Natural killer cell treated with Interleukin-12 subunit alpha and Interleukin-12 subunit beta and Interleukin-15 and Interleukin-18, amount 100 ng/mL, for 72 hours (primary cell): ENCODE measurements at places on chromosomes 4 and X. TPM values are rescaled to one million over a fixed set of nuclear protein-coding genes. Genes with fewer than 3 reads are reported as not detected.
A peak's percentile ranks its signal among the peaks of the same experiment; 100 is the strongest.

Gene HSFX3
- not detected for total RNA-seq

Gene ARX
- total RNA-seq: not detected

- peak; percentile 92 for DNase-seq
Observed at GRCh38 chrX:48696301-48696908, at the start of gene SUV39H1. Gene SUV39H1 (plus strand): TSS chrX:48696734. CDS start chrX:48696785, 51 bp downstream.

Gene RNF128
- not detected for total RNA-seq

DNA sequence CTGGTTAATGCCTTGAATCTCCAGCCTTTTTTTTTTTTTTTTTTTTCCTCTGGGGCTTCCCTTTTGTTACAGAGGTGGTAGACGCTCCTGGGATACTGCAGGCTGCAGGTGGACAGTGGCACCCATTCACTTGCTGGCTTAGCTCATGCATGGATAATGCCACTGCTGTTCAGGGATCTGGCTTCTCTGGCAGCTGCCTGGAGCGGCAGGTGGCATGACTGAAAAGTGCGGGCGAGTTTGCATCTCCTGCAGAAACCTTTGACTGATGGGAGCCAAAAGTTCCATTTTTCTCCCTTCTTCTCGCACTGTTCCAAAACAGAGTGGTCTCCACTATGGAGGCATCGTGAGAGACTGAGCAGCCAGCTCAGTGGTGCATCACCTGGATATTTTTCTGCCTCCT is 5.9 kb upstream of the STIM2 start:
- no peak for DNase-seq

GRCh38 chr4:19239565-19239964 is 1012.1 kb upstream of the SLIT2 start:
- DNase-seq: no peak

GRCh38 chrX:43266487-43266886 is 389.6 kb upstream of the MAOA start:
- DNase-seq: no peak

Gene CYTL1
- not detected for total RNA-seq

GRCh38 chrX:134780908-134781307 is 122.6 kb upstream of the PLAC1 start:
- DNase-seq: no peak

- DNase-seq: peak; percentile 46
Observed at GRCh38 chr4:1199556-1200331, 27.4 kb upstream of the SPON2 start.

Gene APEX2
- total RNA-seq: 24.1 TPM

GRCh38 chrX:17052210-17052609 is 105.8 kb downstream of the REPS2 start:
- DNase-seq: no peak

- no peak for DNase-seq
Observed at GRCh38 chr4:58113126-58113525, 1002.9 kb upstream of the IGFBP7 start.

- DNase-seq: no peak
Observed at GRCh38 chr4:99960648-99961047, 10.6 kb upstream of the H2AZ1 start.

Gene MAML3
- 1.3 TPM for total RNA-seq

DNA sequence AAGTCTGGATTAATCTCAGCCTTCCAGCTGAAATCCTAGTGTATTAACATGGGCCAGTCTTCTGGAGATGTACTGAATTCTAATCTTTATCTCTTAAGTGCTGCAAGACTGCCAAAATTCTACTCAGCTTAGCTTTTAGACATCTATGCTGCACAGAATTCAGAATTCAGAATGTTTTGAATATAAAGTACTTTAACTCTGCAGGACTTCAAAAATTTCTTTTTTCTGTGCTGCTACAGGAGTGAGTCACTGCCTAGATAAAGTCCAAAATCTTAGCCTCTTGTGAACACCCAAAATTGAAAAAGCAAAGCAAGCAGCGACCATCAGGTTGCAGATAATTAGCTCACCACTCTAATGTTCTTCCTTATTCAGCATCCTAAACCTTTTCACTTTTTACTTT is 1092.6 kb upstream of the PCDH10 start:
- no peak for DNase-seq

Gene SLC10A4
- total RNA-seq: not detected

DNA sequence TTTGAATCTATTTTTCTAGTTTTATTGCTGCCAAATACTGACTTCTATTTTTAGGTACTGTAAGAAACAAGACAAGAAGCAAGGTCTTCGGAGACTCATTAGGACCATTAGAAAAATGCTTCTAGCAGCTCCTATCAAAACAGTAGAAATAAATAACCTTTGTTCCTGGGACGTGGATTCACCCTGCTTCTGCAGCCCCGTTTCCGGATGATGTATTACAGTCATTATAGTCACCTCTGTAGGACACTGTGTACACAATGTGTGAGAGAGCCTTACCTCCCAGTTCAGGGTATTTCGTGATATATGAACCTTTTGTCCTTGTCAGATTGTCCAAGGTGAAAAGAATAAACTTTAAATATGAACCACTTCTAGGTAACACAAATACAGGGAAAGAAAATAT is 484.0 kb upstream of the TECRL start:
- no peak for DNase-seq

DNA sequence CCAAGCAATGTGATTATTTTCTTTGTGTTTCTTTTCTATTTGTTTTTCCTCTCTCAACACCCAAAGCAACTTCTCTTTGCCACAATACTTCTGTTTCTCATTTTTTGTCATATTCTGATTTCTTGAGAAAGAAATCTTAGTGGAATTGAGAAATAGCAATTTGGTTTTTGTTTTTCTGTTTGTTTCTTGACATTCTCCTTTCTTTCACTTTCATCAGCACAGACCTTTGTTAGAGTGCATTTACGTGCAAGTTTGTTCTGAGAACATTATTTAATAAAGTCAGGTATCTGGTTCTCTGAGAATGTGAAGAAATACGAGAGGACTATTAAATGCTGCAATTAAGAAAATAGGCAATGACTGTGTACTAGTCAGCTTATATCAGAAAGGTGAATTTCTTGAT is 608.1 kb upstream of the AADAT start:
- no peak for DNase-seq

DNA sequence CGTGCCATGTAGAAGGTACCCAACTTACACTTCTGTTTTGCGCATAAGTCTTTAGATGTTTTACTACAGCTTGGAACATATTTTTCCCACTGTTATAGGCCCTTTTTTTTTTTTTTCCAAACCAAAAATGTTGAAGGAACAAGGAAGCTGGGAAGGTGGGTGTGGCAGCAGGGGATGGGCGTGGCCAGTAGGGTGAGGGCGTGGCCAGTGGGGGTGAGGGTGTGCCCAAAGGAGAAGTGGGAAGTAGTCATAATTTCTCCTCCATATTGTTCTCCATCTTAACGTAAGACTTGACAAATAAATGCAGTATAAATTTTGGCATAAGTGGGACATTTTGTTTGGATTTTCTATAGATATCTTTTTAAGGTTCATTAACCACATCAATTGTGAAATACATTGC is 30.4 kb downstream of the CLDN22 start:
- DNase-seq: no peak

GRCh38 chr4:17347445-17347844 is 164.4 kb downstream of the QDPR start:
- no peak for DNase-seq

- no peak for DNase-seq
Observed at GRCh38 chr4:44578954-44579353, 72.5 kb downstream of the YIPF7 start.
